ENCODE measurements at places on chromosomes 5 and 9.

DNA sequence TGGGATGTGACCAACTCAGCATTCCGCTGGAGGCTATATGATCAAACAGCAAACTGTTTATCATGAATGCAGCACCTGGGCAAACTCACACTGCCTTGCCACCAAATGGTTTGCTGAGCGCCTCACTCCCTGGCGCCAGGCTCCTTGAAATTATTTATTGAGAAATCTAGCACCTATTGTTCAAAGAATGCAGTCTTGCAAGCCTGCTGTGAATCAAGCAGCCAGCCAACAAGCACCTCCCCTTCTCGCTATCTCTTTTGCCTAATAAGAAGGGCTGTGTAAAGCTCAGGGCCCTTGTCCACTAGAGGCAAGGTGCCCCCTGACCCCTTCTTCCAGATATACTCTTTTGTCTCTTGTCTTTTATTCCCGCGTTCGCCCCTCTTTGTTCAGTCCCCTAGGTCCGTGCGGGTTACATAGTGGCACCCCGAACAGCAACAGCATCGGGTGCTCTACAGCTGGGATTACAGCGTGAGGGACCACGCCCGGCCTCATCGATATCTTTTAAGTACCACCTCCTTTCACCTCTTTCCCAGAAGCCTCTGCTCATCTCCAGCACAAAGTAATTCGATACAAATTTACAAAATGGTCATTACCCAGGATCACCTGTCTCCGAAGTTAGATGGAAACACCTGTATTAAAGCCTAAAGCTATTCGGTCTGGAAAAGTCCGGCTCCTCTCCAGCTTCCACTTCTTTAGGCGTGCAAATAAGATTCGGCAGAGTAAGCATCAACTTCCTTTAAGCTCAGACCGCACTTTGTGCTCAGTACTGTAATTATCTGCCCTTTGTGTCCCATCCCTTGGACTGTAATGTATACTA is 896 bp downstream of the RIGI start:
- no peak for DNase-seq

- no peak for DNase-seq
These were observed 26.2 kb downstream of the IRF1 start for GRCh38 chr5:132464156-132464939.

GRCh38 chr5:169160405-169160901 is 140.5 kb downstream of the SLIT3 start:
- no peak for DNase-seq

DNA sequence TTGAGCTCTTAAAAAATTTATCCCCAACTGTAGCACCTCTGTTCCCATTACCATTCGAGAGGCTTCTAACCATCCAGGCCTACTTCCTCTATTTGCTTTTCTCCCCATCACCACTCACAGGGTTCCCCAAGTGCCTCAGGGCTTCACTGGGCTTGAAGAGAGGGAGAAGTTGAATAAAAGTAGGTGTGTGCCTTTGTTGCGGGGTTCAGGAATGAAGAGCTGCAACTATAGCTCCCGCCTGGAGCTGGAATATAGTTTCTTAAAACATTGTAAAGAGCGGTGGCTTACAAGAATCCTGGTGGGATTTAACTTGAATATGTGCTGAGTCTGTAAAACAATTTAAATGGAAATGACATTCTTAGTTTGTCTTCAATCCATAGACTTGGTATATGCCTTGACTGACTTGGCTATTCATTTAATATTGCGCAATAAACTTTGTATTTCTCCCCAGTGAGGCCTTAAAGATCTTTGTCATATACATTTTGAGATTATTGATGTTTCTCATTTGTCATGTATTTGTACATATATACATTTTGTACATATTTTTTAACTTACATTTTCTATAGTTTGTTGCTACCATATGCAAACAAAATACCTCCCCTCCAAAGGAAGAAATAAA is 7.2 kb downstream of the ENTREP1 start:
- no peak for DNase-seq

DNA sequence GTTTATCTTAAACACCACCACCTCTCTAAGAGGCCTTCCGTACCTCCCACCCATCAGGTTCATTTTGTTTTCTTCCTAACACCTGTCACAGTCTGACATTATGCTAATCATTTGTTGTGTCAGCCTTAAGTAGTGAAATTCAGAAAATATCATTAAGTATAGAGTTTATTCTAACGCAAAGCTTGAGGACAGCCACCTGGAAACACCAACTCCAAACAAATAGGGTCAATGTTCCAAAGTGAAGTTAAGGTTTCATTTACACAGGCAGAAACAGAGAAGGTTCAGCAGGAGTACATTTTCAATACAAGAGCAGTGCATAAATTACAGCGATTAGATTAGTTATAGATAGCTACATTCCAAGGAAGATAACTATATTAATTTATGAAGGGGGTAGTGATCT is 1.3 kb upstream of the SMC5 start:
- no peak for DNase-seq
